ENCODE measurements at places on chromosomes 6 and 20. TPM values are rescaled to one million over a fixed set of nuclear protein-coding genes. Genes with fewer than 3 reads are reported as not detected.

- no peak for DNase-seq
Measured at GRCh38 chr6:14141351-14142062, 23.9 kb downstream of the CD83 start.

- DNase-seq = no peak
Measured at GRCh38 chr6:235763-236360, 56.4 kb upstream of the DUSP22 start.

GRCh38 chr6:64014595-64014994, 379.0 kb downstream of the PHF3 start:
- no peak for DNase-seq

DNA sequence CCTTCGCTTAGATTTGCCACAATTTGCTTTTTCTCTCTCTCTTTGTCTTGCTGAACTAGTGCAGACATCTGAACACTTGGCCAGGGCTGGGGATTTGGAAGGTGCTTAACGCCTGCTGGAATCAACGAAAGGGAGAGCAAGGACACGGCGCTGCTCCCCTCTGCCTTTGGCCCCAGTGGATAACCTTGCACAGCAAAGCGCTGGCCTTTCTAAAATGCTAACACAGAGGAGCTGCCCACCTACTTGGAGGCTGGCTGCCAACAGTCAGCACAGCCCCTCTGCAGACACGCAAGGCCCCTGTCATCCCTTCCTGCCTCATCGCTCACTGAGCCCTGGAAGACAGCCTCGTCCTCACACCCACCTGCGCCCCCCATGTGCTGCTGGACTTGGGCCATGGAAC, 37.5 kb downstream of the C20orf203 start:
- no peak for DNase-seq

DNA sequence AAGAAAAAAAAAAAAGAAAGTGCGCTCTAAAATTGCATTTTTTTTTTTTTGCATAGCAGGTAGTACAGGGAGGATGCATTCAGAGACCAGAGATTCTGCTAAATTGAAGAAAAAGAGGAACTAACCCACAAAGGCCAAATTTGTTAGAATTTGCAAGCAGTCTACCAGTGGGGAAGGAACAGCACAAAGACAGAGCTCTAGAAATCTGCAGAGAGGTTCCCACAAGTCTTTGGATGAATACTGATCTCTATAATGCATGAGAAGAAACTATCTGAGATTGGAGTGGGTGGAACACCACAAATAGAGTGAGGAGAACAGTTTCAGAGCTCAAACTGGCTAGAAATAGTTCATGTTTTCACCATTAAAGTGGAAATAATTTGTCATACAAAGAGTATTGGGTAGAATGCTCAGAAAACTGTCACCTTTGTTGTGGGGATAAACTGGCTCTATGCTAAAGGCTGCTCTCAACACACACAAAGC, 79.6 kb upstream of the AHI1 start:
- no peak for DNase-seq

DNA sequence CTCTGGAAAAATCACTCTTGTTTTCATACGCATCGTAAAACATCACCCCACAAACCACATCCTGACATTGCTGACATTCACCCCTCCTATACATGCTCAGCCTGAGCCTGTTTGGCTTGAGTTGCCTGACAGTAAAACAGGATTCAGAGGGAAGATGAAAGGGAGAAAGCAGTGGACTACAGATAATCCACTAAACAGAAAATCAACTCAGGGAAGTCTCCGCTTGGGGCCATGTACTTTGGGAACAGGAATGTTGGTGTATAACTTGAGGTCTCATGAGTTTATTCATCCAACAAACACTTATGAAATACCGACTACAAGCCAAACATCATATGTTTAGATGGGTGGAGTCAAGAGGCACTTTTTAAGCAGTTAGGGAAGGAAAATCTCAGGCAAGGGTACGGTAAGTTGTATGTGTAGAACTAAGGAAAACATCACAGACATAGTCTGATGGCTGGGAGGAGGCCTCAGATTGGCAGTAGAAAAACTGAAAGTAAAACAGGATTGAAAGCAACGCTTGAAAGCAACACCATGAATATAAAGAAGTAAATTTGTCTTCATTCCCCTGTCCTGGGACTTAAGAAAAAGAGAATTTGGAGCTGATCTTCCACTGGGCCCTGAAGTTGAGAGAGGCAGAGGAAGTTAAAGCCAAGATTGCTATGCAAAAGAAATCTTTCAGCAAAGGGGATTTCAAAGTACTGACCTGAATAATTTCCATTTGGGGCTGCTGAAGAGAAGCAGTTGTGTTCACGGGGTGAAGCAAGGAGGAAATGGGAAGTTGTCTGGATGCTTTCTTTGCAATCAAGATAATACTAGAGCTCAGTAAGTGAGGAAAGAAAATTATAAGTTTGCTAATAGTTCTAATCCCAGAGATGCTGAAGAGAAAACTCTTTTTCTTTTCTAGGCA, 28.8 kb downstream of the PDE7B start:
- no peak for DNase-seq

Gene TRPC4AP
- total RNA-seq = 60.6 TPM

Gene SMOC2
- total RNA-seq = 14.4 TPM

Gene SLC17A1
- total RNA-seq = not detected

Data from left colon (tissue), 2 donors.